ENCODE measurements at places on chromosomes 12 and 14.

GRCh38 chr12:52900896-52901714, 3.8 kb downstream of the KRT8 start:
- DNase-seq = no peak

DNA sequence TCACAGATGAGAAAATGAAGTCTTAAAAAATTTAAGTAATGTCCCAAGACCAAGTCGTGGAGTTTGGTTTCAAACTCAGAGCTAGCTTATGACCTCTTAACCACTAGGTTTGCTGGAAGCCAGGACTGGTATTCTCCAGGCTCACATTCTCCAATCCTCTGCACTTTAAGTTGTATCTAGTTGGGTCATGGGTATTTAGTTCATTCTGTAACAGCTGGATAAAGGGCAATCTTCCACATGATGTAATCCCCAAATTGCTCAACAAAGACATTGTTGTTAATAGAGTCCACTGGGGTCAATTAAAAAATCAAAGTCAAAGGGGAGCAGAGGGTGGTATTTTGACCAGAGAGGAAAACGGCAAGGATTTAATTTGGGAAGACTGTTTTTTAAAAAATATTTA, 17.8 kb upstream of the GAS2L3 start:
- DNase-seq = peak; percentile 65

GRCh38 chr12:103673487-103673886, 86.4 kb downstream of the STAB2 start:
- no peak for DNase-seq

DNA sequence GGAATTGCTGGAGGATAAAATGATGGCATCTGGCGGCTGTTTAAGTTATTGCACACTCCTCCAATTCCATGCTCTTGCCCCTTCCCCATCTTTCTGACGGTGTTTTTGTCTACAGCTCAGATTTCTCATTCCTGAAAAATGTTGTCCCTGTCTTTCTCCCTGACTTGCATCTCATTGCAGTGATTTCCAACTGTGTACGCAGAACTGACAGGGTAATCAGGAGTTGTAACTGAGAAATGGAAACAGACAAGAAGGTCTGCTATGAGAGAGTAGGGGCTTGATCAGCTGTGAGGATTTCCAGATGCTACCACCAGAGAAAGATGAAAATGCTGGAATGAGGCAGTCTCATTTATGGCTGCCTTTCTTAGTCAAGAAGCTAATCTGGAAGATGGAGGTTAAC, 1.3 kb downstream of the ERP27 start:
- DNase-seq = no peak

Measured in COLO829 (cell line).